Liver (tissue), 10 donors: ENCODE measurements at places on chromosomes 13 and 19. TPM values are rescaled to one million over a fixed set of nuclear protein-coding genes. Genes with fewer than 3 reads are reported as not detected.

Gene ZNF726
- 0.68 TPM for polyA plus RNA-seq

Gene ERFL
- polyA plus RNA-seq = not detected

Gene RFPL4A
- polyA plus RNA-seq = 0.82 TPM

Gene TTC9B
- not detected for polyA plus RNA-seq

Gene ARMC6
- polyA plus RNA-seq = 38.3 TPM

Gene LHFPL6
- polyA plus RNA-seq = 5.4 TPM

Gene ICAM5
- polyA plus RNA-seq = 0.02 TPM

Gene KCTD15
- polyA plus RNA-seq = 0.89 TPM

Gene PALM
- polyA plus RNA-seq = 5.1 TPM

Gene IGSF23
- 11.4 TPM for polyA plus RNA-seq

Gene ERICH6B
- polyA plus RNA-seq = not detected

DNA sequence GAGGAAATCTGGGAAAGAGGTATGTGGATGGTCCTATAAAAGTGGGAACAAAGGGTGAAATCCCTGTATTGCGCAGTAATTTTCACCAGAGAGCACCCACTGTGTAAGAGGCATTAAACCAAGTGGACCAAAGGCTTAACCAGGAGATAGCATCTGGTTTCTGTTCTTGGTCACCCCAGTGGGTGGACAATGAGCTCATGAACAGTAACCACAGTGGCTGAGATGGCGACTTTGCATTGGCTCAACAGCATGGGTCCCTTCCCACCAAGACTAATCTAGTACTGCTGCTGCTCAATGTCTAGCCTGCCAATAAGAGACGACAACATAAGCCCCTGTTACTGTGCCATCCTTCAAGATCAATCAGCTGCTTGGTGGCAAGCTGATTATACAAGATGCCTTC lies 36.6 kb downstream of the CCDC169 start:
- DNase-seq = no peak

DNA sequence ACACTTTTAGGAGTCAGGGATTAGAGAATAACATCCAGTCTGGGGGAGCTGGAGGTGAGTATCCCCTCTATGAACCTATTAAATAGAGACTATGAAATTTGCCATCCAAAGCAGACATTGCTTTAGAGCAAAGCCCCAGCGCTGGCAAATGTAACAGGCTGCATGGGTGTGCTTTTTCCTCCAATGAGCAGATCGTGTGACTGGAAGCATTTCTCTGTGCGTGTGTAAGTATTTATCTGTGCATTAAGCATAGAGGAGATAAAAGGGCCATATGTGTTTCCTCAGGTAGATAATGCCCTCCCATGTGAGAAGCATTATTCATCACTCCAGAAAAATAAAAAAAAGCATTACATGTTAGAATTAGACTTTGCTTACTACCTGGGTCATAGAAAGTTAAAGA lies 924 bp downstream of the TNFSF13B start:
- DNase-seq = no peak

GRCh38 chr13:105972811-105973590 lies 562.5 kb downstream of the EFNB2 start:
- DNase-seq = no peak

DNA sequence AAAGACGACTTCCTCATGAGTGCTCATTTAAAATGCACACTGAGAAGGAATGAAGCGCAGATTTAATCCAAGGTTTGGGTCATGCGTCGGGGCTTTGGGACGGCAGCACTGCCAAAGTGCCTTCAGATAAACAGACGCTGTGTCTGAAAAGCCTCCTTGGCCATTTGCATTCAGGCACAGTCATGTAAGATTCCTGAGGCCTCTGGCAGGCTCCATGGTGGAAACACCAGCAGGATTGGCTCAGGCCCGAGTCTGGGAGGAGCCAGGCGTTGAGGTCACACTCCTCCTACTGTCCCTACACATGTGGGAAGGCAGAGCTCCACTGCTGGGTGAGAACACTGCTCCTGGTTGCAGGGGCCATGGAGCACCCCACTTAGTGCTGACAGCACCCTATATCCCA lies 113.3 kb upstream of the KL start:
- no peak for DNase-seq

DNA sequence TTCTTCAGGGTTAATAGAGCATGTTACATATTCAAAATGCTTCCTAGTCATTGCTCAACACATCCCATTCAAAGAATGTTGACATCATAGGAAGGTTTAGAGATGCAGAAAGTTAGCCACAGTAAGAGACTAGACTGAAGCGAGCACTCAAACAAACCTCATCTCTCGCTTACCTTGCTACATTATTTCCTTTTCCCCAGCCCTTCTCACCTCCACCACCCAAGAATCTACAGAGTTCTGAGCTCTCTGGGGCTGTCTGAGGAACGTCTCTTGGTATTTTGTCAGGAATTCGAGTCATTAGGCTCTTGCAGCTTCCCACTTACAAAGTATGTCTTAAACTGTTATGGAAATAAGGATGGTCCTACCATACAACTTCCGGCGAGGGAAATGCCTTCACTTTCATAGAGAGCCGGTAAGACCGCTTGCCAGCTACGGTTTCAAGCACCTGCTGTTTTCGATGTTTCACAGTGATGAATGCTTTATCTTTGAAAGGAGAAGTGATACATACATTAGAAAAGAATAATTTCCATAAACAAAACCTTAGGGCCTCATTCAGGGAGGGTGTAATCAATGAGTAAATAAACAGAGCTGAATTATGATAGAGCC lies 65.1 kb downstream of the FLT1 start:
- no peak for DNase-seq

DNA sequence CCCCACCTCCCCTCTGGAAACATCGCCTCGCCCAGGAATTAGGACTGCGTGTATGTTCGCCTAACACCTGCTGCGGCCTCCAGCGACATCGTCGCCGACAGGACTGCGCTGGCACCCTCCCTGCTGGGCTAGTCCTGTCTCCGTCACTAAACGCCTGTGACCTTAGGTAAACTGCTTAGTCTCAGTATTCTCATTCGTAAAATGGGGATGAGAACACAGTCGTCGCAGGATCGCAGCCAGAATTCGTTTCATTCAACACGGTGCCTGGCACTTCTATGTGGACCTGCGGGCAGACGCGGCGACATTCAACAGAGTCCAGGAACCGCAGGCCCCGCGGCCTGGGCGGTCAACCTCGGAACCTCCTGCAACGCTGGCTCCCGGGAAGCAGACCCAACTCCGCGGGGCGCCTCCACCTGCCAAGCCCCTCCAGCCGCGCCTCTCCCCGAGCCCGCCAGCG lies 485 bp downstream of the CRYL1 start:
- peak; percentile 49 for DNase-seq

- DNase-seq = no peak
These were observed 4.5 kb downstream of the ZNF787 start for GRCh38 chr19:56116606-56117005.

DNA sequence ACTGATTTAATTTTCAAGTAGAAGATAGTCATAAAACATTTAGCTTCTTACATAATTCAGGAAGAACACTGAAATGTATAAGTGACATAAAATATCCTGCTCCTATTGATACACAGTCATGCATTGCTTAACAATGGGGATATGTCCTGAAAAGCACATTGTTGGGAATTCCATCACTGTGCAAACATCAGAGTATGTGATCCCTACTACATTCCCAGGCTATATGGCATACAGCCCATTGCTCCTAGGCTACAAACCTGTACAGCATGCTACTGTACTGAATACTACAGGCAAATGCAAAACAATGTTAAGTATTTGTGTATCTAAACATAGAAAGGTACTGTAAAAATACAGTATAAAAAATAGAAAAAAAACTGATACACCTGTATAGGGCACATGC lies 723.9 kb upstream of the ARGLU1 start:
- no peak for DNase-seq

GRCh38 chr19:12453495-12453894 lies 12.7 kb upstream of the ZNF443 start:
- no peak for DNase-seq

- no peak for DNase-seq
These were observed 72.1 kb downstream of the KLF12 start for GRCh38 chr13:74061926-74062595.

DNA sequence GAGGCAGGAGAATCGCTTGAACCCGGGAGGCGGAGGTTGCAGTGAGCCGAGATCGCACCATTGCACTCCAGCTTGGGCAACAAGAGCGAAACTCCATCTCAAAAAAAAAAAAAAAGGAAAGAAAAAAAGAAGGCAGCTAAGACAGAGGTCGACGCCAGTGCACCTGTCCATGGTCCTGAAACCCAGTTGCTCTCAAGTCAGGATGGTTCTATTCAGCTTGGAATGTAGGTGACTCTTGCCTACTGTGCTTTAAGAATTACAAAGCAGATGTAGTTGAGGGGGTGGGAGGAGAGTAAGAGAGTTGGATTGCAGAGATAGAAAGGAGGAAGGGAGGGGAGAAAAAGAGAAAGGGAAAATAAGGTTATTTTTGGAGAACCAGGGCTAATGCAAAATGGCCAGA lies 18.7 kb downstream of the CACNG7 start:
- no peak for DNase-seq

- DNase-seq = no peak
These were observed 2.3 kb upstream of the C1QTNF9B start for GRCh38 chr13:23899555-23899954.

DNA sequence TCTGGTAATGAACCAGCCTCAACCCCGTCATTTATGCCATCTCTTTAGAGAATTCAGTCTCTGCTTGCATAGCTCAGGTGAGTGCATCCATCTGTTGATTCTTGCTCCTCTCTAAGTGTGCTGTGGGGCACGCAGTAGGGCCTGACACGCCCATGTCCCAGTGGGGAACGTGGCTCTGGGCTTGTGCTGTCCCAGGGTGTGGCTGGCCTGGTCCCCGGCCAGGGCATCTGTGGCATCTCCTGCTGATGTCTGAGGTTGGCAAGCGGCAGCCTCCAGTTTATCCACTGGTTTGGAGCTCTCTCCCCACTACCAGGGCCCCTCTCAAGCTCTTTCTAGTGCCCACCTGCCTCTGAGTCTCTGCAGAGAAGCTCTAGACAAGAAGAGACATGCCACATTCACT lies 146.6 kb upstream of the GJB6 start:
- DNase-seq = no peak

GRCh38 chr19:2278459-2279158 lies 3.4 kb downstream of the PEAK3 start:
- DNase-seq = no peak

- DNase-seq = no peak
These were observed 140.2 kb upstream of the MIR17HG start for GRCh38 chr13:91207261-91207660.

GRCh38 chr13:23724196-23724970 lies 154.2 kb downstream of the TNFRSF19 start:
- no peak for DNase-seq

GRCh38 chr13:99374994-99375737 lies 68.0 kb upstream of the GPR183 start:
- DNase-seq = no peak

DNA sequence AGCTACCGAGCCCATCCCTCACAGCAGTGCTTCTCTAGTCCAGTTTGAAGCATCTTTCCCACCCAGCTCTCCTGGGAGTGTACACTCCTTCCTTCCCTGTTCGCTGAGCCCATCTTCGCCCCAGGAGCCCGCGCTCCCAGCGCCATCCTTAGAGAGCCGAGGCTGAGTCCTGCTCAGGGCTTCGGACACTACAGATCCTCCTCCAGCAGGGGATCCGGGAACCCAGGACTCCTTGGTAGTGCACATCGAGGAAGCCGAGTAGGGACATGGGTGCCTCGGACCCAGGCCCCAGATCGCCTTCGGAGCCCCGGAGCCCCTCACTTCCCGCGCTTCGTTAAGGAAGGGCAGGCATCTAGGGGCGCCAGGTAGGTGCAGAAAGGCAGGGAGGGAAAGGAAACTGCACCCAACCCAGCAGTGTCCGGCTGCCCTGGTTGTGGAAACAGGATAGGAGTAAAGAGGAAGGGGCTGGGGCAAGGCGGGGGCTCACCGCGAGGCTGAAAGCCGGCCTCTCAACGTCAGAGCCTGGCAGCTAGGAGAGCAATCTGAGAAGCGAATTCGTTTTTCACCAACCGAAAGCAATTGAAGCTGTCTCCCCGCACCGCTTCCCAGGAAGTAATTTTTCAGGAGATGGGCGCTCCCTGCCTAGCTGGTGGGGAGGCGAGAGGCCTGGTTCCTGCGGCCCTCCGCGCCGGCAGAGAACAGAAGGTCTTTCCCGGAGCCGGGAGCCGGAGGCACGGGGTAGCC lies 1.0 kb downstream of the PDX1 start:
- no peak for DNase-seq

- DNase-seq = no peak
These were observed 19.1 kb upstream of the ZNF260 start for GRCh38 chr19:36547001-36547732.
